Hepatocyte (in vitro differentiated cells): ENCODE measurements at places on chromosomes 1 and 21.

- DNase-seq: peak; percentile 51
These were observed 4.3 kb downstream of the INTS7 start for GRCh38 chr1:212030936-212031528.

DNA sequence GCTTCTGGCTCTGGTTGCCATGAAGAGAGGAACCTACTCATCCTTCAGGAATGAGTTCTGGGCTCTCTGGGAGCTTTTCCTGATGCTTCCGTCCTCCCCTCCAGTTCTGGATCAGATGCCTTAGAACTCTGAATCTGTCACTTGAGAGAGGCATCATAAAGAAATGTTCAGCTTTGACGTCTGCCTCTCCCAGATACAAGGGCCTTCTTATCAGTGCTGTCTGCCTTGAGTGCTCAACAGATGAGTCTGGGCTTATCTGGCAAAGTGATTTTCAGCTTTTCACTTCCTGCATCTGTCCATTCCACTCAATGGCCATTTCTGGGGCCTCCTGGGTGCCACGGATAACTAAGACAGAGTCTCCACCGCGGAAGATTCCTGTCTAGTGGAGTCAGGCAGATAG, 12.3 kb upstream of the OTUD3 start:
- DNase-seq: peak; percentile 39

DNA sequence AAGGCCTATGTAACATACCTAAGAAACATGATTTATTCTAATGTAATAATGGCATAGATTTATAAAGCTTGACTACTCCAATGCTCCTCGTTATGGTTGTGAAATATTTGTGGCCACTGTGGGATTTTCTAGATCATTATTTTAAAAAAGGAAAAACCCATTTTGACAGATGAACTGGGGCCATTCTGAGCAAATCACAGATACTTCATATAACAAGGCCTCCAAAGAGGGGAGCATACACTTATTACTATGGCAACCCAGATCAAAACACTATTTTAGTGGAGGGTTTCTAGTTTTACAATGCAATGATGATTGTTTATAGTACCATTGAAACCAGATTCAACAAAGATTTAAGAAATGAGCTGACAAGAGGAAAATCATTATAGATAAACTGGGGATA, 346.6 kb downstream of the ZNF326 start:
- no peak for DNase-seq

DNA sequence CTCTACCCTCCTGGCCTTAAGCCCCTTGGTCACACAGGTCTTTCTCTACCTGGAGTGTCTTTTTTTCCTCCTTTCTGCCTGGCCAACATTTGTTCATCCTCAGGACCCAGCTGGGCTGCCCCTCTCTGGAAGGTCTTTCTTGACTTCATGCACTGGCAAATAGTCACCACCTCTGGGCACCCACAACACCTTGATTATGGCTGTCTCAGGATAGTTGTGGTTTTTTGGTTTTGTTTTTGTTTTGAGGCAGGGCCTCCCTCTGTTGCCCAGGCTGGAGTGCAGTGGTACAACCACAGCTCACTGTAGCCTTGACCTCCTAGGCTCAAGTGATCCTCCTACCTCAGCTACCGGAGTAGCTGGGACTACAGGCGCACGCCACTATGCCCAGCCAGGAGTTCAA, 10.8 kb downstream of the RPS6KA1 start:
- DNase-seq: no peak

DNA sequence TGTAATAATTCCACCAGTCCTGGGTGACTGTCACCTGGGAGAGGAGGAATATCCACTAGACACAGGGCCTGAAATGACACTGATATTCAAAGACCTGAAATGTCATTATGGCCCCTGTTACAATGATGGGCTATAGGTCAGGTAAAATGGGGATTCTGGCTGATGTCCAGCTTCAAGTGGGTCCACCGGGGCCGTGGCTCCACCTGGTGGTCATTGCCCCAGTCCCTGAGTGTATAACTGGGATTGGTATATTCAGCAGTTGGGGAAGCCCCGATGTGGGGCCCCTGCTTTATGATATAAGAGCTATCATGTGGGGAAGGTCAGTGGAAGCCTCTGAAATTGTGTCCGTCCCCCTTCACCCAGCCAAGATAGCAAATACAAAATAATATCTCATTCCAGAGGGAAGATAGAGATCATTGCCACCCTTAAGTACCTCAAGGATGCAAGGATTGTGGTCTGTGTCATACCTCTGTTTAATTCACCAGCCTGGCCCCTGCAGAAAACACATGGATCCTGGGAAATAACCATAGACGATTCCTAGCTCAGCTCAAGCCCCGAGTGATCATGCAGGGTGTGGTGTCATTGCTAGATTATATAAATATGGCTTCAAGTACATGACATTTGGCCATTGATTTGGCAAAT, 19.4 kb downstream of the PLEKHO1 start:
- DNase-seq: peak; percentile 87

DNA sequence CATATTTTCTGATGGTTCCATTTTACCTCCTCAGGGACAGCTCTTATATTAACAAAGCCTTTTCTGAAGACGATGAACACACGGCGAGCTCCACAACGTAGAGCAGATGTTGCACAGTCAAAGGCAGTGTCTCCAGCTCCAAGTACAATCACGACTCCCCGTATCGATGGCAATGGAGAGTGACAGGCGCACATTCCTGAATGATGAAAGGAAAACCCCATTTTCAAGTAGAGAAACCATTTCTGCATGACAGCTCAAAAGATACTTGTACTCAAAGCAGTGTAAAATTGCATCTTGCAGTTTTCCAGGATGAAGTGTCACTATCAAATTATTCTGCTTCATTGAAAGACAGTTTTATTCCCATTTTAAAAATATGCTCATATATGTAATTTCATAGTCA, 327.6 kb downstream of the DPYD start:
- no peak for DNase-seq

GRCh38 chr21:45163413-45164123, 89.2 kb downstream of the ADARB1 start:
- DNase-seq: no peak

DNA sequence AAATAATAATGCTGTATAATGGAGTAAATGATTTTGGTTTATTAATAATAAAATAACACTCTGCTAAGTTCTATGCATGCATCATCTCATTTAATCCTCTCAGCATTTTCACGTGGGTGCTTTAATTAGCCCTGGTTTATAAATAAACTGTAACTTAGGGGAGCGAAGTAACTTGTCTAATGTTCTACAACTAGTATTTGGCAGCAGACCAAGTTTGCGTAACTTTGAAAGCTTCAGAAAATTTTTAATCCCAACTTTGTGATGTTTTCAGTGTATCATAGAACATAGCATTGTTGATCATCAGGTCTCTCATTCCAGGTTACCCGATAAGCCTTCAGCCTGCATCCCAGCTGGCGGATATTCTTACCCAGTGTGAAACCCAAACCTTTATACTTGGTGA, 322.4 kb upstream of the SGIP1 start:
- DNase-seq: no peak

DNA sequence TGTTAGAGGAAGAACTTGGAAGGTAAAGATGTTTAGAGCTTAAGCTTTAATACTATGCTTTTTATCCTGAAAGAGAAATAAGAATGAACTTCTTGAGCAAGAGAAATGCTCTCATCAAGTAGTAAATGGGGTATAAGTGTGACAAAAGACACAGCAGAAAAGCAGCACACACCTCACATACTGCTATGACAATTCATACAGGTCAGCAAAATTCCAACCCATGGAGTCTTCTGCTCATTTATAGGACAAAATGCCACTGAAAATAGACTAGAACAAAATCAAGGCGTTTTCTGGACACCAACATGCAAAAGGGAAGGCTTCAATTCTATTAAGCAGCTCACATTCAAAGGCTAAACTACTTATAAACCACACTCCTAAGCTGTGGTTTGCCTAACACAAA, 61.2 kb downstream of the EYA3 start:
- no peak for DNase-seq

DNA sequence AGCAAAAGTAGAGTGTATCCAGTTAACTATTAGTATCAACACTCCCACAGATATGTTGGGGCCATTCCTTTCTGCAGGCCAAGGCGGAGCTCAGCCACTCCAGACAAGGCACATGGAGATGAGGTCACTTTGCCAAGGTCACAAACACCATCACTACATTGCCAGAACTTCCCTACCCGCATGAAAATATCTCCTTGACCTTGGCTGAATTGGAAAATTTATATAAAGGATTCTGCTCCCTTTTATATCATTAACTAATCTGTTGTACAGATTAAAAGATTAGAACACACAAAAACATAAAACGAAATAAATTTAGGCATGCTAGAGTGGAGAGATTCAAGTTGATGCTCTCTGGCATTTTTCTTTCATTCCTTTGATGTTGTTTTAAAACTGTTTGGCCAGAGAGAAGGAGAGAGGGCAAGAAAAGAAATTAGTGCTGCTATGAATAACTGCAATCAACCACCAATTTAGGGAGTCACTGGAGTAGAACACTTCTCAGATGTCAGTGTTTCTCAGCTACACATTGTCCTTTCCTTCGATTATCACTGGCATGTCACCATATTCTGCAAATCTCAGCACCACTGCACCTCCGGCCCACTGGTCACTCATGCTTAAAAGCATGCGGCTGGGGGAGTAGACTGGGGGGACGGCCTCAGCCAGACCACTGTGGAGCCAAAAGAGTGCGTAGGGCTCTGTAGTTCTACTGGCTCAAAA, 78.7 kb upstream of the ATP1B1 start:
- no peak for DNase-seq

GRCh38 chr1:185453496-185454192, 136.6 kb upstream of the IVNS1ABP start:
- no peak for DNase-seq

DNA sequence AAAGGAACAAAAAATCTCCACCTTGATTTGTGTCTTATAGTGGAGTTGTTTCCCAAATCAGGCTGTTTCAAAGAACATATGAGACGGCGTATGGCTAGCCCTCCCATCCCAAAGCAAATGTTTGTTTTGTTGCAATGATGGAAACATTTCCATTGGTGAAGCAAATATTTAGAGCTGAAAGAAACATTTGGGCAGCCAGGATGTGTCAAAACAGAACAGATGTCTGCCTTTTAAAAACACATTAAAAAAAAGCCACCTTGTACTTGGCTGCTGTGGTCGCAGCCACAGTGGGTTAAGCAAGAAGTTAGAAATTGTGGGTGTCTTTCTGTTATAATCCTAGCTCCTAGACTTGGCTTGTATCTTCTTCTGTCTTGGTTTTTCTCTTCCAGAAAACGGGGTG, 116.3 kb downstream of the PEX14 start:
- DNase-seq: no peak

GRCh38 chr1:75519651-75520427, 91.1 kb downstream of the SLC44A5 start:
- no peak for DNase-seq

- no peak for DNase-seq
These were observed 408.1 kb downstream of the SETD4 start for GRCh38 chr21:35652196-35652595.

GRCh38 chr1:232984577-232985425, 34.4 kb downstream of the NTPCR start:
- DNase-seq: no peak

- no peak for DNase-seq
These were observed 64.1 kb upstream of the CACHD1 start for GRCh38 chr1:64405833-64406232.

GRCh38 chr1:170068923-170069322, 5.6 kb downstream of the KIFAP3 start:
- no peak for DNase-seq

DNA sequence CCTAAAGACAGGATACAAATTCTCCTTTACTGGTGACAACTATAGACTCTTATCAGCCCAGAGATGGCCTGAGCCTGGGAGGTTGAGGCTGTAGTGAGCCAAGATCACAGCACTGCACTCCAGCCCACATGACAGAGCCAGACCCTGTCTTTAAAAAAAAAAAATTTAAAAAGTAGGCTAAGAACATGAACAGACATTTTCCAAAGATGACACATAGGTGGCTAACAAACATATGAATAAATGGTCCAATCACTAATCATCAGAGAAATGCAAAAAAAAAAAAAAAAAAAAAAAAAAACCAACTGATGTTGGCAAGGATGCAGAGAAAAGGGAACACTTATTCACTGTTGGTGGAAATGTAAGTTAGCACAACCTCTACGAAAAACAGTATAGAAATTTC, 65.0 kb downstream of the TOR3A start:
- DNase-seq: no peak

GRCh38 chr1:201708085-201708512, 120.9 kb upstream of the IPO9 start:
- DNase-seq: peak; percentile 55

- DNase-seq: no peak
These were observed 16.6 kb upstream of the CD55 start for GRCh38 chr1:207304710-207305488.

DNA sequence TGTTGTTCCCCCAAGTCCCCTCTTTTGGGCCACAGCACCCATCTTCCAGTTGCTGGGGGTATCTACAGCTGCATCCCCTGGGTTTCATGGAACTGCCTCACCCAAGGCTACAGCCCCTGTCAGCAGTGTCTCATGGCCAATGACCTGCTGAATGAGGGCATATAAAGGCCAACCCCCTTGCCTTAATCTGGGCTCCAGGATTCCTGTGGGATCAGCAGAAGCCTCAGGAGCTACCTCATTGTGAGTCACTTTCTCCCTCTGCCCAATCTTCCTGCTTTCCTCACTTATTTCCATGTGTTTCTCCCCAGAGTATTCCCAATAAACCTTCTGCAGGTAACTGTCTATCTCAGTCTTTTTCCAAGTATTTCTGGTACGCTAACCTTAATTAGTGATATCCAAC, 37.3 kb upstream of the SYT14 start:
- no peak for DNase-seq

- no peak for DNase-seq
These were observed 45.3 kb upstream of the KCNE1 start for GRCh38 chr21:34557261-34557660.

DNA sequence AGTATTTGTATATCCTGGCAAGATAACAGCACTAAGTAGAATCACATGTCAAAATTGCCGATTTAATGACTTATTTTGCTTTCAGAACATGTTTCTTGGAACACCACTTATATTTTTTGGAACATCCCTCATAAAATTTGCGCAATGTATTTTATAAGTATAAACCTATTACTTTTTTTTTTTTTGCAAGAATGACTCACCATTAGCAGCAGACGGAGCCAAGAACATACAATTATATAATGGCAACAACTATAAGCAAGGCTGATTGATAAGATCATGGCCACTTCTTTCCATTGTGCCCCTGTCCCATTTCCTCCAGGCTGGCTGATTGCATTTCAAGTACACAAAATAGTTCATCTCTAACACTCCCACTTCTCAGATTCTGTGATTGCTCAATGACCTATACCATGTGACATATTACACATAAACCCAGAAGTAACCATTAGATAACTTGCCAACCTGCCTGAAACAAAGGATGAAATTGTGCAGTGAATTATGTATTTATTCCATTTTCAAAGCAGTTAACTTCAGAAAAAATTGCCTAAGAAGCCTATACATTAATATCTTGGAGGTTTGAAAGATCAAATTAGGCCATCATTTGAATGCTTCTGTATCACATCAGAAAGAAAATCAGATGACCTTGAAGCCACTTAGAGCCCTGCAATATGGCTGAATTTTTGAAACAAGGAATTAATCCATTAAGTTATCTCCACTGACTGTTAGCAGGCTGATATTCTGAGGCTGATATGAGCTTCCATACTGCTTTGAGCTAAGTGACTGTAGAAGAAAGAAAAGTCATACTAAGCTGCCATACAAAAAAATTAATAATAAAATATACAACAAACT, 77.8 kb upstream of the PRMT6 start:
- no peak for DNase-seq

- no peak for DNase-seq
These were observed 58.7 kb downstream of the ALG14 start for GRCh38 chr1:95013950-95014574.

- no peak for DNase-seq
These were observed 9.2 kb downstream of the GCSAML start for GRCh38 chr1:247557926-247558674.
